ENCODE measurements at places on chromosomes 7 and 10.

- no peak for DNase-seq
Observed at GRCh38 chr7:143884969-143885559, 16.9 kb downstream of the TCAF1 start.

- DNase-seq = no peak
Observed at GRCh38 chr7:4066206-4066605, 615.9 kb upstream of the FOXK1 start.

GRCh38 chr7:140314573-140315480 is 83.5 kb downstream of the SLC37A3 start:
- no peak for DNase-seq

DNA sequence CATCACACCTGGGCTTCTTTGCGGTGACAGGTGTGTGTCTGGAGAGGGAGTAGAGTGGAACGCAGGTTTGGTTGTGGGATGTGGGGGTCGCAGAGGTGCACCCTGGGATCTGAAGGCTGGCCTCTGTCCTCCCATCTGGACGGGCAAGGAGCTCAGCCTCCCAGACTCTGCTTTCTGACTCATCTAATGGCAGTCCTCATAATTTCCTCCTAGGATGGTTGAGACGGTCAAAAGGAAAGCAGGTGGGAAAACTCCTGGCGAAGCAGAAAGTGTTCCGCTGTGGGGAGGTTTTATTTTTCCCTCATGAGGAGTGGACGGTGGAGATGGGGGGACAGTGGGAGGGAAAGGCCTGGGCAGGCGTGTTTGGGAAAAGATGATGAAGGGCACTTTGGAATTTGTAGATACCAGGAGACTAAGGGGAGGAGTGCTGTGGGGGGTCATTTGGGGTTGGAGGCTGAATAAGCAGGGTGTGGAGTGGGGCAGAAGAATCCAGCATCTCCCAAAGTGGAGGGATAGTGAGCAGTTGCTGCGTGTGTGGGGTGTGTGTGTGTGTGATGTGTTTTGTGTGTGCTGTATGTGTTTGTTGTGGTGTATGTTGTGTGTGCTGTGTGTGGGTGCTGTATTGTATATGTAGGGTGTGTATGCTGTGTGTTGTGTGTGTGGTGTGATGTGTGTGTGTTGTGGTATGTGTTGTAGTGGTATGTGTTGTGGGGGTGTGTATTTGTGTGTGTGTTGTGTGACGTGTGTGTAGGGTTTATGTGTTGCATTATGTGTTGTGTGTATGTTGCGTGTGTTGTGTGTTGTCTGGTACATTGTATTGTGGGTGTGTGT is 97.2 kb upstream of the PODXL start:
- DNase-seq = no peak

DNA sequence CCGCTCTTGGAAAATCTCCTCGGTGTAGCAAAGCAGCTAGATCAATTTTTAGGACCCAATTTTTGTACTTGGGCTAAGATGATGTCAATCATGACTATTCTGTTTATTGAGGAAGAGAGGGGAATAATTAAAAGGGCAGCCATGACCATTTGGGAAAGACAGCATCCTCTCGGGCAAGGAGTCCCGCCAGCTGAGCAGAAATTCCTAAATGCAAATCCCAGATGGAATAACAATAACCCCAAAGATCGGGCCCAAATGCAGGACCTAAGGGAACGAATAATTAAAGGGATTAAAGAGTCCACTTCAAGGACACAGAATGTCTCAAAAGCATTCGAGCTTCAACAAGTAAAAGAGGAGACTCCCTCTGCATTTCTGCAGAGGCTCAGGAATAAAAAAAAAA is 18.7 kb downstream of the COL17A1 start:
- DNase-seq = no peak

GRCh38 chr10:61834519-61834918 is 67.0 kb upstream of the ARID5B start:
- DNase-seq = no peak

DNA sequence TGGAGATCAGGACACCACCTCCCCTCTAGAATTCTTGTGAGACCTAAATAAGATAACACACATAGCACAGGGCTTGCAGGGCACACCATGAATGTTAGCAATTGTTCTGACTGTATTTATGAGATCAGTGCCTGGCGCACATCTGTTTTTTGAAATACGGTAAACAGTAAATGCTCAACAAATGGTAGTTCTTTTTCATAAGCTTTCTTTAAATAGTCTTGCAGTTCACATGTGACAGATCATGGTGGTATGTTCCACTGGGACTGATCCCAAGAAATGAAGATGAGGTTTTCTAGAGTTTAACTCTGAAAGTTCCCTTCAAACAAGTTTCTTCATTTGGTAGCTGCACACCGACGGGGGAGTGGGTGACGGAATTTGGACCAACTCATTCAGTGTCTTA is 34.8 kb downstream of the CREB5 start:
- DNase-seq = no peak
